ENCODE measurements at places on chromosomes 3 and 15. TPM values are rescaled to one million over a fixed set of nuclear protein-coding genes. Genes with fewer than 3 reads are reported as not detected.
A peak's percentile ranks its signal among the peaks of the same experiment; 100 is the strongest.

The TRPM1 gene
- not detected for total RNA-seq

The OCA2 gene
- total RNA-seq = 0.16 TPM

The PPP1R14D gene
- total RNA-seq = not detected

The NOX5 gene
- total RNA-seq = not detected

The ROBO1 gene
- 6.7 TPM for total RNA-seq

The SCAANT1 gene
- total RNA-seq = not detected

DNA sequence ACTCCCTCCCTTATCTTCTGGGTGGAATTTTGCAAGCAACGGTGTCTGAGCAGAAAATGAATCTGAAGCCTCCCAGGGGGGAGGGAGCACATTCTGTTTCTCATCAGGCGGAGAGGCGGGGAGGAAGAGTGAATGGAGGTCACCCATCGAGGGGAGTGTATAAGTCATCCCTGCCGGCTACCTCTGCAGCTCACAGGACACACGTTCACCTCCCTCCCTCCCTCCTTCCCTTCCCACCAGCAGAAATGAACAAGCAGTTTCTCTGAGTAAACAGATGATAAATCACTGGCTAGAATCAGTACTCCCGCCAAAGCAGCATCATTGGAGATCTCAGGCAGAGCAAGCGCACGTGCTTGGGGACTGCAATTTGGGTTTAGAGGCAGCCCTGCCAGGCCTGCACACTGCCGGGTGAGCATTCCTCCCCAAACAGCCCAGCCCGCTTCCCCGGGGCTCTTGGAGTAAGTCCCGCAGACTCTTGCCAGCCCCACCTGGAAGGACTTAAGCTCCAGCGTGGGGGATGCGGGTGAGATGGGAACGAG lies 38.3 kb downstream of the CPN2 start:
- DNase-seq = peak; percentile 67

- DNase-seq = no peak
These were observed 26.4 kb upstream of the ACP3 start for GRCh38 chr3:132290833-132291232.

DNA sequence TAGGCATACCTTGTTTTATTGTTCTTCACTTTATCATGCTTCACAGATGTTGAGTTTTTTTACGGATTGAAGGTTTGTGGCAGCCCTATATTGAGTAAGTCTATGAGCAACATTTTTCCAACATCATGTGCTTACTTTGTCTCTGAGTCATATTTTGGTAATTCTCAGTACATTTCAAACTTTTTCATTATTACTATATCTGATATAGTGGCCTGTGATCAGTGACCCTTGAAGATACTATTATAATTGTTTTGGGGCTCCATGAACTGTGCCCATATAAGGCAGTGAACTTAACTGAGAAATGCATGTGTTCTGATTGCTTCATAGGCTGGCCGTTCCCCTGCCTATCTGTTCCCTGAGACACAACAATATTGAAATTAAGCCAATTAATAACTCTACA lies 42.8 kb upstream of the NSMCE3 start:
- DNase-seq = no peak

GRCh38 chr3:142215106-142215505 lies 10.3 kb downstream of the GK5 start:
- DNase-seq = no peak

GRCh38 chr15:91566141-91566540 lies 287.4 kb upstream of the SLCO3A1 start:
- DNase-seq = no peak

DNA sequence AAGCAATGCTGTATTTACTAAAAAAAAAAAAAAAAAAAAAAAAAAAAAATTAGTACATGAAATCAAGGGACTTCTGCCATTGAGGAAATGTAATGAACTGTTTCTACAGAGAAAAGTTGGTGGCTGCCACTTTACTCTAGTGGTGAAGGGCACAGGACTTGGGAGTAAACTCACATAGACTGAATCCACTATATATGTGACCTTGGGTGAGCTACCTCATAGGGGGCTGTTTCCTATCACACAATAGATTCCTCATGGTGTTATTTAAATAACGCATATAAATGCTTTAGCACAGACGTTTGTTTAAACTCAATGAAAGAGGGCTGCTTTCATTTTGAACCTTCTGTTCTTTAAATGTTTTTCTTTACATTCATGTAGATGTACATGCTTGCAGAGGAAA lies 25.8 kb downstream of the TERC start:
- DNase-seq = no peak

GRCh38 chr3:186930143-186930640 lies at the start of gene ST6GAL1:
Gene ST6GAL1, plus strand, starts transcription at chr3:186930526. Its CDS starts 112,178 bp downstream, at chr3:187042704.
- DNase-seq = peak; percentile 85

GRCh38 chr3:193134856-193135255 lies 106.2 kb upstream of the PLAAT1 start:
- no peak for DNase-seq

- no peak for DNase-seq
These were observed 176.2 kb downstream of the EFHB start for GRCh38 chr3:19757773-19758172.

- no peak for DNase-seq
These were observed 20.4 kb upstream of the STRIT1 start for GRCh38 chr3:155313916-155314315.

GRCh38 chr3:119579366-119580066 lies at the start of gene ADPRH:
Gene ADPRH, plus strand, starts transcription at chr3:119579492. Its CDS starts 2,678 bp downstream, at chr3:119582170.
- peak; percentile 91 for DNase-seq

GRCh38 chr15:42549741-42550392 lies 1.2 kb downstream of the HAUS2 start:
- no peak for DNase-seq

DNA sequence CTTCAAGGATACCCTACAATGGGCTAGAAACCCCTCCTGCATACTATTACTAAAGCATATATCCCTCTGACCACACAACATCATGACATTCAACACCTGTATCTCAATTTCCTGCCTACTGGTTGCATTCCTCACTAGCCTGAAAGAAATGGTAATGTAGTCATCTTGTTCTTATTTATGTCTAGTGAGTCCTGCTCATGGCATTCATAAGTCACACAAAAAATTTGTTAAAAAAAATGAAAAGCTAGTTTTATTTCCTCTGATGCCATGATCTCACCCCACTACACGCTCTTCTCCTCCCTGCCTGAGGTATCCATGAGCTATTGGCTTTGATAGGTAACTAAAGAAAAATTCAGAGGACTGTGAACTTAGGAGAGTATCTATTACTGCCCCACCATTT lies 284.5 kb downstream of the ZNF385D start:
- DNase-seq = no peak

DNA sequence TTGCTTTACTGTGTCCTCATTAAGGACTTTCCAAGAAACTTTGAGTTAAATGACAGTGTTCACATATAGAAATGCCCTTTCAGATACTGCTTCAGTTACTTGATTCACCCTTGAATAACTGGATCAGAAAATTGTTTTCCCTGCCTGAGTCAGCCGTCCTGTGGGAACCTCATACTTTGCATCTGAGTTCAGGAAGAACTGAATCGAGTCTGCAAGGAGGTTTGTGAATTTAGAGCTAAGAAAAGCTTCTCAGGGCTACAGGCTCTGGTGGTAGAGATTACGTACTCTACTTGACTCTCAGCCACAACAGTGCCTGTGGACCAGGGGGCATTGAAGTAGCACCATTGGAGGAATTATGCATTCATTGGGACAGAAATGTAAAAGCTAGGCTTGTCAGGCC lies 252.4 kb upstream of the C2CD4B start:
- no peak for DNase-seq

DNA sequence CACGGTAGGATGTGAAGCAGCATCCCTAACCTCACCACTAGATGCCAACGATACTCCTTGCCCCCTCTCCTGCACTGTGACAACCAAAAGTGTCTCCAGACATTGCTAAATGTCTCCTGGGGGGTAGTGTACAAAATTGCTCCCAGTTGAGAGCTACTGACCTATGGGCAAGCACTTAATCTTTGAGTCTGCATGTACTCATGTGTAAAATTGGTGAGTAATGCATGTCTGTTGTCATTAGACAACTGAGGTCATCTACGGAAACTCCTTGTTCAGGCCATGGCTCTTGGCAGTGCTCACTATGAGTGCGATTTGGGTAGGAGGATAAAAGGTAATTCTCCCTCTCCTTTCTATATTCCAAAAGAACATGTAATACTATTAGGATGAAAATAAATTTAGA lies 29.2 kb downstream of the PDHB start:
- no peak for DNase-seq

- no peak for DNase-seq
These were observed 13.8 kb upstream of the TNFSF10 start for GRCh38 chr3:172536993-172537419.

DNA sequence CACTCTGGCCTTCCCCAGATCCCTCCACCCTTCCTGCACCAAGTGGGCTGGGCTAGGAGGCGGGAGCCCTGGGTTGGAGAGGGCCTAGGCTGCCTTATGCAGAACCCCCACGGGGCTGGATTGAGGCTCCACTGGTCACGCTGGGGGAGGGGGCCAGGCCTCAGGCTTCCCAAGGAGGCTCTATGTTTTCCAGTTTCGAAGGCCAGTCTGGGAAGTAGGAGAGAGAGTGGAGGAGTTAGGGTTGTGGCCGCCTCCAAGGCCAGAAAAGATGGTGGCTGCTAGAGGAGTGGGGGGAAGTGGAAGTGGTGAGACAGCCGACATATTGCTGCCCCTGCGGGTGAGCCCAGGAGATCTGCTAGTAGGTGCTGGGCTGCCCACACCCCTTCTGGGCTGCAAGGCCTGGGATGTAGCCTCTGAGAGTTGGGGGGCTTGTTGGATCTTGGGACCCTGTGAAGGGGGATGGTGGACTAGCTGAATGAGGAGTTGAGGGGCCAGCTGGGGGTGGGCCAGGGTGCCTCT lies 1.2 kb downstream of the GNAI2 start:
- peak; percentile 74 for DNase-seq

DNA sequence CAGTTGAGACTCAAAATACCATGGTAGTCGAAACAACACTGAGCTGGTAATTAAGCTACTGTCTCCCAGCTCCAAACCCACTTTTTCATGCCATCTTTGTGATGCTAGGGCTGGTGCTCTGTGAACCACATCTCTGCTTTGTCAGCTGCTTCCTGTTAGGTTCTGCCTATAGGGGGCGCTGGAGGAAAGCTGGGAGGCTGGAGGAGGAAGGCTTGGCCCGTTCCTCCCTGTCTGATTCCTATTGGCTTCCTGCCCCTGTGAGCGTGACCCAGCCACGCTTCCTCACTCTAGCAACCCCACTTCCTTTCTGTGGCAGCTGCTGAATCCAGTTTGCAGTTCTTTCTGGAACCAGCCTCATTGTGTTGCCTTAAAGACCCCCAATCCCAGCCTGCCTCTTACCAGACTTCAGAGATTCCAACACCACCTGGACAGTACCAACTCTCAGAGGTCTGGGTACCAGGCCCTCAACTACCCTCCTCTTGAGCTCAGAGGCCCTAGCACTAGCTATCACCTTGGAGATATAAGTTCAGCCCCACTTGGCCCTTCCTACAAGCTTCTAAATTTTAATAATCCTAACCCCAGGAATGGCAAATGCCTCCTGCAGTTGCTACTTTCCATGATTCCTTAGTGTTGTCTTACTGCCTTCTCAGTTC lies 120.9 kb downstream of the ERC2 start:
- no peak for DNase-seq

- no peak for DNase-seq
These were observed 166.2 kb downstream of the ADAMTS17 start for GRCh38 chr15:100175406-100176114.

GRCh38 chr3:186946756-186947375 lies 16.5 kb downstream of the ST6GAL1 start:
- no peak for DNase-seq

Data from Right ventricle myocardium superior (tissue), 1 donor.